Substantia nigra (tissue), 51 donors: ENCODE measurements at places on chromosomes 11 and 22.

DNA sequence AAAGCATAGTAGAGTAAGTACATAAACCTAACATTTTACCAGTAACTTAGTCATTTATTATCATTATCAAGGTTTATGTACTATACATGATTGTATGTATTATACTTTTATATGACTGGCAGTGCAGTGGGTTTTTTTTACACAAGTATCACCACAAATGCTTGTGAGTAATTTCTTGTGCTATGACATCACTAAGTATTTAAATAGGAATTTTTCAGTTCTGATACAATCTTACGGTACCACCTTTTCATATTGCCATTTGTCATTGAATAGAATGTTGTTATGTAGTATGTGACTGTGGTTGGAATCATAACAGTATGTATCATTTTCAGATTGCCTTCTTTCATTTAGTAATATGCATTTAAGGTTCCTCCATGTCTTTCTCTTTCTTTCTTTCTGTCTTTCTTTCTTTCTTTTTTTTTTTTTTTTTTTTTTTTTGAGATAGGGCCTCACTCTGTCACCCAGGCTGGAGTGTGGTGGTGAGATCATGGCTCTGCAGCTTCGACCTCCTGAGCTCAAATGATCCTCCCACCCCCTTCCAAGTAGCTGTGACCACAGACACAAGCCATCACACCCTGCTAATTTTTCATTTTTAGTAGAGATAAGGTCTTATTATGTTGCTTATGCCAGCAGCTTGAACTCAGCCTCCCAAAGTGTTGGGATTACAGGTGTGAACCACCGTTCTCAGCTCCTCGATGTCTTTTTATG lies 18.6 kb downstream of the ATM start:
- no peak for DNase-seq

DNA sequence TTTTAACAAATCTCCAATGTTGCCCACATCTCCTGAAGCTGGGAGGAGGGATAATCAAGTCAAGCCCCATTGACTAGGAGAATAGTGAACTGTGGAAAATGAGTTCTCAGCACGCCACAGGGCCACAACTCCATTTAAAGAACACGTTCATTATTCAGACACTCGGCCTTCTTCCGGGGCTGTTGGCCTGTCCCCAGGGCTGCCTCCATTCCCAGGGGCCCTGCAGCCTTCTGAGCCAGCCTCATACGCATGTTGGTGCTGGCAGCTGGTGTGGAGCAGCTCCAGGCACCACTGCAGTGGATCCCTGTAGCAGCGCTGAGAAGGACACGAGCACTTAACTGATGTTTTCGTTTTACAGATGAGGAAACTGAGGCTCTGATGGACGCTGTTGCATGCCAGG lies 87.5 kb upstream of the RCN1 start:
- DNase-seq = no peak

DNA sequence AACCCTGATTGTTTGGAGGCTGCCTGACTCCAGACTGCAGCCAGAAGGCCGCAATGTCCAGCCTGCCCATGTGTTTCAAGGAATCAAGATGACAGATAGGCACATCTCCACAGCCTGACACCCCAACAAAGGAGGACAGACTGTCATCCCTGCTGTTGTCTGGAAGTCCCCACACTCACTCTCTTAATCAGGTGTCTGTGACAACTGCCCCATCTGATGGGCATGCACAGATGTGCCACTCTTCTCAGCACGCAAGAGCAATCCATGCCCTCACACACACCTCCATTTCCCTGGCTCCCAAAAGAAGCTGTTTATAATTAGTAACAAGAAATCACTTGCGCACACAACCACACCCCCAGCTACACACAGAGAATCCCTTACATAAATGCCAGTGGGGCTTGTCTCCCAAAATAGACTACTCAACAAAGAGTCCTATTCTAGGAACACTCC lies 117.6 kb downstream of the C11orf58 start:
- no peak for DNase-seq

DNA sequence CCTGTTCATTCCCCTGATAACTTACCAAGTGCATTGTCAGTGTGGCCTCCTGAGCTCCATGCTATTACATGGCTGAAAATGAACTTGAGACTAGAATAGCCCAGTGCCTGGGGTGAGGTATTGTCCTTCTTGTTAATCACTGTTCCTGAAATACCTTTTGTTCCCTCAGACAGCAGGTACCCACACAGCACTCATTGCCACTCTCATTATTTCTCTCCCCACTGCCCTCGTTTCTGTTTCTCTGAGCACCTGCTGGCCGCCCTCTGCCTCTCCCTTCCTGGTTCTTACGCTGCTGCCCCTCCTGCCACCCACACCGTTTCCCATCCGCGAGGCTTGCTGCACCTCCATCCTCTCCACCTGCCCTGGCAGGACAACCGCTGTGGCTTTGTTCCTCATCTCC lies 36.9 kb upstream of the RAB1B start:
- no peak for DNase-seq
